Spinal cord (tissue), 10 donors: ENCODE measurements at places on chromosomes 12 and 14. TPM values are rescaled to one million over a fixed set of nuclear protein-coding genes. Genes with fewer than 3 reads are reported as not detected.

The MGAT4C gene
- 28.8 TPM for total RNA-seq

- DNase-seq: no peak
Measured at GRCh38 chr12:15336768-15337553, 14.7 kb downstream of the PTPRO start.

DNA sequence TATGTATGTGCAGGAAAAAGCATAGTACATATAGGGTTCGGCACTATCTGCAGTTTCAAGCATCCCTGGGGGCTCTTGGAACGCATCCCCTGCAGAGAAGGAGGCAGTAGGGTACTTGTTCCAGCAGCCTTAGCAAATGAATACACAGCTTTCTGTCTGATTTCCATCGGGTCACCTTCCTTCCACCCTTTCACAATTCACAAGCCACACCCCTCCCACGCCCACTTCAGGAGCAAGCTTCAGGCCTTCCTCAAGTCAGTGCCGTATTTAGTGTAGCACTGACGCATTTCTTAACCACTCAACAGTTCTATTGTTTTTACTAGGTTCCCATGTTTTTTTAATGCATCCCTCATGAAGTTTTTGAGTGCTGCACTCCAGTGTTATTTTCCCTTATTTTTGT is 64.2 kb downstream of the CLMN start:
- DNase-seq: no peak

- DNase-seq: no peak
Measured at GRCh38 chr14:24282736-24283135, 11.3 kb upstream of the RABGGTA start.

GRCh38 chr12:62205346-62205745 is 54.9 kb upstream of the USP15 start:
- DNase-seq: no peak

- no peak for DNase-seq
Measured at GRCh38 chr14:90986510-90986909, 73.9 kb downstream of the RPS6KA5 start.

DNA sequence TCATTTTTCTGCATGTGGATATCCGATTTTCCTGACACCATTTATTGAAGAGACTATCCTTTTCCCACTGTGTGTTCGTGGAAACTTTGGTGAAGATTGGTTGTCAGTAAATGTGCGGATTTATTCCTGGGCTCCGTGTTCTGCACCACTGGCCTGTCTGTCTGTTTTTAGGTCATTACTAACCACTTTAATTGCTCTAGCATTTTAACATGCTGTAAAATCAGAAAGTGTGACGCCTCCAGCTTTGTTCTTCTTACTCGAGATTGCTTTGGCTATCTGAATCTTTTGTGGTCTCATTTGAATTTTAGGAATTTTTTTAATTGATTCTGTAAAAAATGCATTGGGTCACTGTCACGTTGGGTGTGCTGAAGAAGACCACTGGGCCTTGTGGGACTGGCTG is 1458.7 kb downstream of the AACS start:
- DNase-seq: no peak

DNA sequence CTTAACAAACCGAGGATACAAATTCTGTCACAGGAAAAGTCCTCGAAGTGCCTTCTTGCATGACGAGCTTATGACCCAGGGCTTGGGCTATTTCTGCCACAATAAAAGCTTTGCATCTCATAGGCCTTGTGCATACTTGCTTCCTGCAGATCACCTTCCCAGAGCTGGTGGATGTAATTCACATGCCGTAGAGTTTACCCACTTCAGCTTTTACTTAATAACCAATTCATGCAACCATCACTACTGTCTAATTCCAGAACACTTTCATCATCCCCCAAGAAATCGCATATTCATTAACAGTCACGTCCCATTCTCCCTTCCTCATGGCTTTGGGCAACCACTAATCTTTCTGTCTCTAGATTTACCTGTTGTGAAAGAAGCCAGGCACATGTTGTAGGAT is 9.0 kb upstream of the BDKRB1 start:
- no peak for DNase-seq

The OASL gene
- total RNA-seq: 0.59 TPM

- DNase-seq: no peak
Measured at GRCh38 chr14:69443296-69443805, 41.2 kb upstream of the PLEKHD1 start.

The SPATA7 gene
- 44.3 TPM for total RNA-seq
